ENCODE measurements at places on chromosomes 2 and 18. TPM values are rescaled to one million over a fixed set of nuclear protein-coding genes. Genes with fewer than 3 reads are reported as not detected.

The FAM161A gene
- total RNA-seq, result 2.3 TPM

The MC5R gene
- not detected for total RNA-seq

The FSHR gene
- total RNA-seq, result 0.52 TPM

The MROH2A gene
- total RNA-seq, result not detected

The NEUROD1 gene
- not detected for total RNA-seq

The SERPINB10 gene
- total RNA-seq, result not detected

The TDRD15 gene
- not detected for total RNA-seq

The ASXL3 gene
- 5.4 TPM for total RNA-seq

The REEP1 gene
- total RNA-seq, result 30.0 TPM

The CDH20 gene
- not detected for total RNA-seq

The TMEM247 gene
- total RNA-seq, result not detected

The SPATS2L gene
- 93.1 TPM for total RNA-seq

The RPE gene
- 12.8 TPM for total RNA-seq

The MEIS1 gene
- total RNA-seq, result 41.8 TPM

Data from heart left ventricle (tissue), 16 donors.